ENCODE measurements at places on chromosomes 13 and 19. TPM values are rescaled to one million over a fixed set of nuclear protein-coding genes. Genes with fewer than 3 reads are reported as not detected.
A peak's percentile ranks its signal among the peaks of the same experiment; 100 is the strongest.

TMPRSS9 gene
- not detected for polyA plus RNA-seq

IGFL2 gene
- 0.14 TPM for polyA plus RNA-seq

MCF2L gene
- 33.2 TPM for polyA plus RNA-seq

TPTE2 gene
- 0.05 TPM for polyA plus RNA-seq

AMH gene
- 0.36 TPM for polyA plus RNA-seq

SLC5A5 gene
- polyA plus RNA-seq: not detected

PPP1R12C gene
- polyA plus RNA-seq: 221 TPM

TNFSF11 gene
- not detected for polyA plus RNA-seq

RFPL4A gene
- not detected for polyA plus RNA-seq

FREM2 gene
- polyA plus RNA-seq: 0.02 TPM

KIR2DL4 gene
- 0.07 TPM for polyA plus RNA-seq

NLRP4 gene
- polyA plus RNA-seq: not detected

RFPL4AL1 gene
- polyA plus RNA-seq: not detected

XPO4 gene
- 2.9 TPM for polyA plus RNA-seq

GRCh38 chr13:72952529-72953141 is 106.2 kb upstream of the KLF5 start:
- DNase-seq: no peak

DNA sequence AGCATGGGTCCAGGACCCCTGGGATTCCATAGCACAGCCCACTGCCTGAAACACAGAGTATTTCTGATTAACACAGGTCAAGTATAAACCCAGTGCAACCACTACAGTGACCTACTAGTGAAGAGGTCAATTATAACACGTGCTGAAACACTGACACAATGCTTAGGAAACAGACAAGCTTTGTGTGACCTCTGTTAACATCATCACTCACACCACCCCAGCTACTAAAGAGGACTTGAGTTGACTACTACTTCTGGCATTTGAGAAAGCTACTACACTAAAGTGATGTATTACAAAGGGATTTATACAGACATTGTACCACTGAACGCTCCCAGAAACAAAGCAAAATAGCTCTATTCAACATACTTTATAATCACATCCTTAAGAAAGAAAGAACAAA is 1935.9 kb upstream of the PCDH20 start:
- DNase-seq: no peak

- DNase-seq: no peak
These were observed 2380.9 kb downstream of the PCDH9 start for GRCh38 chr13:64849196-64849595.

DNA sequence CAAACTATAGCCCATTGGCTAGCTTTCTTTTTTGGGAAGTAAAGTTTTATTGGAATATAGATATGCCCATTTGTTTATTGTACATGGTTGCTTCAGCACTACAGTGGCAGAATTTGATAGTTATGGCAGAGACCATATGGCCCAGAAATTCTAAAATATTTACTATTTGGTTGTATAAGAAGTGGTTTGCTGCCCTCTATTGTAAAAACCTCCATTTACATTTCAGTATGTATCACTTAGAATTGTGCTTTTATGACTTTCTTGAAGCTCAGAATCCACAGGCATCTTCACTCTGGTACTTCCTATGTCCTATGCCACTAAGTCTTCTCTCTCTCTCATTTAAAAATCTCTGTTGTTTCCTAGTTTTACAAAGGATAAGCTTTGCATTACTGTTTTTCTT is 37.7 kb downstream of the DLEU7 start:
- no peak for DNase-seq

- DNase-seq: peak; percentile 53
These were observed at the start of gene ZNF730 for GRCh38 chr19:23116802-23117571. Gene ZNF730 (plus strand): TSS chr19:23117025. CDS start chr19:23117174, 149 bp downstream.

DNA sequence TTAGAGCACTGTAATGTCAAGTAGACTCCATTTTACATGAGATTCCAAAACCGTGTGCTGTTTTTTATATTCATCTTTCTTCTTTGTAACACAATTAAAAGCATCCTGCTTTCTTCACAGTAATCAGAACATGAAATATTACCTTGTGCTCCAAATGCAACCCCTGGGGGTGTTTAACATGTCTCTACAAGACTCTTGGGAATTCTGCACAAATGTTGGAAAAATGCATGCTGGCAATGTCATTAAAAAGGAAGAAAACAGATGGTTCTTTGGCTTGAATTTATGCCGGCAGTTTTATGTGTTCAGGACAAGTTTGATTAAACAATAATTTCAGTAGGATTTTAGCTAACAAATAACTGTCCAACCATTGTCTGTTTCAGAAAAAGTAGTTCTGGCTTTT is 159.1 kb downstream of the LIG4 start:
- no peak for DNase-seq

GRCh38 chr19:45250832-45251451 is at the start of gene MARK4:
Gene MARK4 (plus strand): TSS chr19:45251271. CDS start chr19:45251589, 318 bp downstream.
- peak; percentile 82 for DNase-seq

DNA sequence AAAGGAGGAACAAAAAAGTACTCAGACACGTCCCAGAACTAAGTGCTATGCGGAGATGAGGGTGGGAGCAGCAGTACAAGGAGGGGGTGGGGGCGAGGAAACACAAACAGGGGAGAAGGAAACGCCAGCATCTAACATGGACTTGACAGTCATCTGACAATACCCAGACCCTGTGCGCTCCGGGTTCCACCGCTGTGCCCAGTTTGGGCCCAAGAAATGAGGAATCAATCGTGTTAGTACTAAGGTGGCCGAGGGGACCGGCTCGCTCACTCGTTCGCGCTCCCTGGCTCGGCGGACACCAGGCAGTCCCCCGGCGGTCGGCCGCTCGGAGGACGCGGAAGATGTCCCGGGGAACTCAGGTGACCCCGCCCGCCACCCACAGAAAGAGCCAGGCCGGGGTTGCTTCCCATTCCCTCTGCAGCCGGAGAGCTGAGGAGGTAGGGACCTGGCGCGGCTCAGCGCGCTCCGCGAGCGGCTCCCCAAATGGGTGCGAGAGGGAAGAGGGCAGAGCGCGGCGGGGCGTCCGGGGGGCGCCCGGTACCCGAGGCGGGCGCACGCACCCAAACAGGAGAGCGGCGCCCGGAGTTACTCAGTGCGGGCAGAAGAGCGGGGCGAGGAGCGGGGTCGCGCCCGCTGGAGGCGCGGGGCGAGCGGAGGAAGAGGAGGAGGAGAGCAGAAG is 616 bp downstream of the TSHZ3 start:
- peak; percentile 77 for DNase-seq

- no peak for DNase-seq
These were observed 197.9 kb downstream of the LHFPL6 start for GRCh38 chr13:39405107-39405506.

GRCh38 chr19:6087074-6087571 is 23.2 kb downstream of the RFX2 start:
- no peak for DNase-seq

DNA sequence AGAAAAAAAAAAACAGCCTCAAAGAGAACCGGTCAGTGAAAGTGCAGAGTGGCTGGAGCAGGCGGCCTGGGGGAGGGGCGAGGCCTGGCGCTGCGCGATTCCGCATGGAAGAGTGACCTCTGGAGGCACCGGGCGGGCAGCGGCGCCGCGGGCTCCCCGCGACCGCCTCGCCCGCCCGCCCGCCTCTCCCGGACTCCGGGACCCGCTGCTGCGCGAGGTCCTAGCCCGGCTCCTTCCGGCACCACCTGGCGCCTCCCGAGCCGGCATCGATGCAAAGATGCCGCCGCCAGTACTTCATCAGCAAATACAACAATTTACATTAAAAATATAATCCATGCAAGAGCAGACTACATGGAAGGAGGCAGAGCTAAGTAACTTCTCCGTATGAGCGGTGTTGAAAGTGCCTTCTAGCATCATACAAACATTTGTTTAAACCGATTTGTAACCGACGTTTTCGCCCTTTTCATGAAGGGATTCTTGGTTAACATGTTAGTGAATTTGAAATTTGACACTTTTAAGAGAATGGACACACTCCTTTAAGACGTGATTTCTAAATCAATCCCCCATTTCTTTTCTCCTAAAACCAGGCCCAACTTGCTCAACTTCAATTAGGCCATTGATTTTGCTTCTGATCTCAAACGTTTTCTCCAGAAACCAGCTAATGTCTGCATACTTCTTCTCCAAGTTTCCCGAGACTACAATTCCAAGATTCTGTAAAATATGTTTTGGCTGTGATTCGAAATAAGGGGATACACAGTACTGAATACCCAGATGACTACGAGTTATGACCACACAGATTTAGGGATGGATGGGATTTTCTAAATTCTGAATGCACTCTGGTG is 2.1 kb downstream of the EFNB2 start:
- peak; percentile 94 for DNase-seq

DNA sequence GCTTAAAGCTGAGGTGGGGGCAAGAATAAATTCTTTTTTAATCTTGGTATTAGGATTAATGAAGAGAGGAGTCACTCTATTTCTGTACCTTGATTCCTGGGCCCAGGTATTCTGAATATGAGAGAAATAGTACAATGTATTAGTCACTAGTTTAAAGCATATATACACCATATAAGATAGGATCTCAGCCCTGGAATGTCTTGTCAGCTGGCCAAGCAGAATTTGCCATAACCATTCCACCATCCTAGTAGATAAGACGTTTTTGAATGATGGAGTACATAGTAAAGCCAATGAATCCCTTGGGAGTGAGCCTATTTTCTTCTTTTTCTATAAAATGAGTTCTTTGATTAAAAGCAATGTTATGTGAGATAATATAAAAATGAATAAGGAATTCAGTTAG is 55.6 kb downstream of the UFM1 start:
- DNase-seq: no peak

- no peak for DNase-seq
These were observed 139.2 kb downstream of the KDM4B start for GRCh38 chr19:5108123-5108596.

- no peak for DNase-seq
These were observed 1586.4 kb upstream of the SPRY2 start for GRCh38 chr13:81927347-81927746.

GRCh38 chr13:51549050-51549449 is 35.2 kb upstream of the WDFY2 start:
- DNase-seq: peak; percentile 55

- no peak for DNase-seq
These were observed at the start of gene MBOAT7 for GRCh38 chr19:54189145-54189734. Gene MBOAT7 (minus strand): TSS chr19:54189580. CDS start chr19:54188508, 1,072 bp downstream.

- DNase-seq: no peak
These were observed 39.9 kb upstream of the CEACAM8 start for GRCh38 chr19:42634409-42635232.

GRCh38 chr13:39269411-39269810 is 231.2 kb downstream of the NHLRC3 start:
- DNase-seq: no peak

DNA sequence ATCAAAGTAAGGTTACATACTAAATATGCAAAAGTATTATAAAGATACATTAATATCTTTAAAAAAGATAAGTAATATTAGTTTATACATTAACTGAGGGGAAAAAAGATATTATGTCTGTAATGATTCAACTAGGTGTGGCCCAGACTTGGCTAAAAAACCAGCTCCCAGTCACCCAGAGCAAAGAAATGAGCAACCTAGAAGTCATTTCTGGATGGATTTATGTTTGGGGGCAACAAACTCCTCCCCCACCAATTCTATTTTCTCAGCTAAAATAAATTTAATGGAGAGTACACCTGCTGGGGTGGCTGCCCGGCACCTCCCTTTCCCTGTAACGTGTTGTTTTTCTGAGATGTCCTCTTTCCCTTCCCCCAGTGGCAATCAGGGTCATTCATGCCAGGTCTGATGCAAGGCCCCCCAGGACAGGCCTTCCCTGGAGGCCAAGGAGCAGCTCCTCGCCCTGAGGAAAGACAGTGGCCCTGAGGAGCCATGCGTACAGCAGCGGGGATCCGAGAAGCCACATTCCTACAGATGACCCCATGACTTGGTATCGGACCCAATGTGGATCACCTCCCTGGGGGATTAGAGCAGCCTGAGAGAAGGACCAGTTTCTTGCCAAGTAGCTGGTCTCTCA is 78.6 kb upstream of the DOCK9 start:
- DNase-seq: no peak

DNA sequence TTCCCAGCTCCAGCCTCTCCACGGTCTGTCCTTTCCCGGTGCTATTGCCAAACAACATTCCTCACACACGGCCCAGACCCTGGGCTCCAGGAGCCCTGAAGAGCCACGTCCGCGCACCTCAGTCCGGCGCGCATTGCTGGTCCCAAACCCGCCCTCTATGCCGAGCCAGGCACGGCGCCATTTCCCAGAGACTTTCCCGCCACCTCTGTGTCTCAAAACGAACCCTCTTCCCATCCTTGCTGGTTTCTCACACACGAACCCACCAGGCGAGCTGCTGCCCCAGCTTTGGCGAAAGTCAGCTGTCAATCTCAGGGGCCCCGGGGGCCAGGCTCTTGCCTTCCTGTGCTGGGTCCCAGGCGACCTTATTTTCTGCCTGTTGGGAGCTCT is 28.0 kb upstream of the F7 start:
- DNase-seq: no peak

GRCh38 chr13:26230703-26231102 is 8.6 kb upstream of the RNF6 start:
- no peak for DNase-seq

- DNase-seq: no peak
These were observed 21.7 kb downstream of the UBE2L5 start for GRCh38 chr13:30443957-30444404.

All from right cardiac atrium (tissue), 5 donors.